Nephron progenitor cell (in vitro differentiated cells): ENCODE measurements at places on chromosomes 12 and 14.
A peak's percentile ranks its signal among the peaks of the same experiment; 100 is the strongest.

DNA sequence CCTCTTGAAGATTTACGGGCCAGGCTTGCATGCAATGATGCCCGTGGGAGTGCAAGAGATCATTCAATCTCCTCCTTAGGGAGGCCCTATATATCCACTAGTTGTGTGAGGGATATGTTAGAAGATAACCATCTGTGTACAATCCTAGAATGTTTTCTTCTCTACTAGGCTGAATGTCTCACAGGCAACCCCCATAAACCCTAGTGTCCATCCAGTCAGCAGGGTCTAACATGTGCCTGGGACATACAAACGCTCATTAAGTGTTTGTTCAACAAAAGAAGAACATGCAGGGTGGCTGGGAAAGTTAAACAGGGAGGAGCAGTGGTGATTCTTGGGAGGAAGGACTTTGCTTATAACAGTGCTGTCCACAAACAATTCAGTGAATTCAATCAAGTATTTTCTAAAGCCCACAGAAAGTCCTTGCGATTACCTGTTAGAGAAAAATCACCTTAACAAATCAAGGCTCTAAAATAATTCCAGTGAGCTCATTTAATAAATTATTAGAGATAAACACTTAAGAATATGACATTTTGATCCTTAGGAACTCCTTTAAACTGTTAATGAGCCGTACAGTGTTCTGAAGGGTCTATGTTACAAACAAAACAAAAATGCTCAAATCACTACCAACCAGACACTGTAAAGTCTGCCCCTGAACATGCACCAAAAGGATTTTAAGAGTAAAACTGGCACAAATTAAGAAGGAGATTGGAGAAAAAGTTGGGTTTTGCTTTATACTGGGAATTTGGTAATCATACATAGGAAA is 96.6 kb upstream of the FERMT2 start:
- peak; percentile 6 for DNase-seq

- DNase-seq: no peak
Observed at GRCh38 chr14:73663548-73664212, 18.9 kb downstream of the DNAL1 start.

DNA sequence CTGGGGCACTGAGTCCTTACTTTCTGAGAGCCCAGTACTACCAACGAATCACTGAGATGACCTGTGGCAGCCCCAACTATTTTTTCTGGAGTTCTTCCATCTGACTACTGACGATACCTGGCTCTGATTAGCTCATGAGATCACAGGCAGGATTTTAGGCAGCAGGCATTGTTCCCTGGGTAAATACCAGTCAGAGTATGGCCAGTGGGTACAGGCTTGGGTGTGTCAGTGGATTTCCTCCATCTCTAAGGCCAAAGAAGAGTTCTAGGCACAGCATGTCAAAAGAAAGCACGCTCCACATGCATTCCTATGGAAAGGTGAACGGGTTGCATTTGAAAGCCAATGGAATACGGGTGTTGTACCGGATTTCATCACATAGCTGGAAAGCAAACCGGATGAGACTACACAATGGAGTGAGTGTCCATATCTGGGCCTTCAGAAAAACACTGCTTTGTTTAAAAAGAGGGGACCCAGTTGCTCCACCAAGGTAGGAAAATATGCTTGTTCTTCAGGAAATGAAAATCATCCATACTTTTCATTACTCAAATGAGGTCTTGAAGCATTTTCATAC is 55.0 kb downstream of the PAX9 start:
- no peak for DNase-seq

DNA sequence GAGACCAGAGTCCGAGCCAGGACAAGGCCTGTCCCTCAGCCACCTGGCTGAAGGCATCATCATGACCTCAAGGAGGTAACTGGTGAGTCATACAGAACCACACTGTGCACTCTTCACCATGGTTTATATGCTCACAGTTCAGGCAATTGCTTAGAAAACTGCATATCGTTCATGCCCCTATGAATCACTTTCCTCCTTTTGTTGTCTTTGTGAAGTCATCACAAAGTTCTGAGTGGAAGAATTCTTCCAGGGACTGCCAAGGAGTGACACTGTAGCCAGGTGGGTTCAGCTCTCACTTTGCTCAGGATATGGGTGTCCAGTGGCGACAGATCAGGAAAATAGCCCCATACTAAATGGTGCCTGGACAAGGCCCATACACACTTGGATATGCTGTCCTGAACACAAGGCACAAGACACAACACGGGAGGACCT is 92.5 kb downstream of the DPF3 start:
- DNase-seq: no peak

GRCh38 chr14:95505030-95505589 is 11.3 kb downstream of the SYNE3 start:
- no peak for DNase-seq

GRCh38 chr14:104776481-104776880 is 19.1 kb downstream of the AKT1 start:
- no peak for DNase-seq

- peak; percentile 64 for DNase-seq
Observed at GRCh38 chr12:119902084-119902509, 25.0 kb upstream of the CIT start.
